Left renal pelvis (tissue), 4 donors: ENCODE measurements at places on chromosomes 4 and X. TPM values are rescaled to one million over a fixed set of nuclear protein-coding genes. Genes with fewer than 3 reads are reported as not detected.

GRCh38 chr4:150207871-150208270, 129.6 kb downstream of the DCLK2 start:
- DNase-seq: no peak

DNA sequence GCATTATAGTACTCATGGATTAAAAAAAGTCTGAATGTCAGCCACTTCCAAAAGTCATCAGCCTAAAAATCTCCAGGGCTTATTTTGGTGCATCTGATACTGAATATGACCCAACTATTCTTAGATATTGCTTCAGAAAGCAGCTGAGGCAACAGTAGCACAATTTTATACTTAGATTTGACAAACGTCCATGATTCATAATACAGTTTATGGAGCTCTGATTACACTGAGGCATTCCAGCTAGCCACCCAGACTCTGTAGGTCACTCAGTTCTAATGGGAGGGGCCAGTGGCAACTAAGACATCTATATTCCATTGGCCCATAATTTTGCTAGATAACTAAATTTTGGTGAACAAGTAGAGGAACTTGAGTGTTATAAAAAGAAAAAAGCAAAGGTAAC, 10.3 kb downstream of the SPATA4 start:
- DNase-seq: no peak

The AMOT gene
- 71.2 TPM for polyA plus RNA-seq

The CASP6 gene
- 45.2 TPM for polyA plus RNA-seq

The ARHGAP36 gene
- not detected for polyA plus RNA-seq

DNA sequence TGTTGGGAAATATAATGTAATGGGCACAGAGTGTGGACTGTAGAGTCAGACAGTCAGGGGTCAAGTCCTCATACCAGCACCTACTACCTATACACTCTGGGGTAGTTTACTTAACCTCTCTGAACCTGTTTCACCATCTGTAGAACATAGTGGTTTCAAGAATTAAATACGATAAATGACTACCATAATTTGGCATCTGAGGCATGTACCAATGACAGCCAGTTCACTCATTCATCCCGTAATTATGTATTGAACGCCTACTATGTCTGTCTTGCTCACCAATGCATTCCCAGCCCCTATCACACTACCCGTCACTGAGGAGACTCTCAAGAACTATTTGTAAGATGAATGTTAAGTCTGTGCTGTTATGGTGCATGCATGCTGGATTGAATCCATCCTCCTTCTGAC, 2.0 kb upstream of the FGB start:
- DNase-seq: no peak

DNA sequence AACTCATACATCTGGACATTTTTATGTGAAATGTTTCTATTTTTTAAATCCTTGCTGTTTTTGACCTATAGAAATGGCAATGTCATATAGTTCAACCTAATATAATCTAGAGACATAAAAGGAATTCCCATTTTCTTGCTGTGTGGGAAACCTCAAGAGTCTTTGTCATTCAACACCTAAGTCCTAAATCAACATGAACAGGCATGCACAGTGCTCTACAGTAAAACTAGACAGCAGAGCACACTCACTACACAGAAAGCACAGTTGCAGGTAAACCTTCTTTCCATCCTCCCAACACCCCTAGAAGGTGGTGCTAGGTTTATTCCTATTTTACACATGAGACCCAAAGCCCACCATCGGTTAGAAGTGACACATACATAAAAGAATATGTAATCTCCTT, 79.1 kb upstream of the C1QTNF7 start:
- DNase-seq: no peak

- DNase-seq: no peak
These were observed 6.8 kb downstream of the PPARGC1A start for GRCh38 chr4:23882976-23883531.

DNA sequence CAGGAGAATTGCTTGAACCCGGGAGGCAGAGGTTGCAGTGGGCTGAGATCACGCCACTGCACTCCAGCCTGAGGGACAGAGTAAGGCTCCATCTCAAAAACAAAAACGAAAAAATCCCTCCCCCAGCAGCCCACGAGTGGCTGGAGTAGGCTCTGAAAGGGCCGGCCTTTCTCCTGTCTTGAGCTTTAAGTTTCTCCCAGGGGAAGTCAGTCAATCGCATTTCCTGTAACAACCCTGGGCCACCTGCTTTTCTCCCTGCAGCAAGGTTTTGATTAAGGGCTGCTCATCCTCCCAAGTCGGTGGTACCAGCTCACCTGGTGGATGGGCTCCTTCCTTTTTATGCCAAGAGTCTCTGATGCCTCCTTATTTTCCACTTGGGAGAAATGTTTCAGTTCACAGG, 2.0 kb upstream of the NYX start:
- DNase-seq: no peak
